ENCODE measurements at places on chromosomes 5 and 9.

DNA sequence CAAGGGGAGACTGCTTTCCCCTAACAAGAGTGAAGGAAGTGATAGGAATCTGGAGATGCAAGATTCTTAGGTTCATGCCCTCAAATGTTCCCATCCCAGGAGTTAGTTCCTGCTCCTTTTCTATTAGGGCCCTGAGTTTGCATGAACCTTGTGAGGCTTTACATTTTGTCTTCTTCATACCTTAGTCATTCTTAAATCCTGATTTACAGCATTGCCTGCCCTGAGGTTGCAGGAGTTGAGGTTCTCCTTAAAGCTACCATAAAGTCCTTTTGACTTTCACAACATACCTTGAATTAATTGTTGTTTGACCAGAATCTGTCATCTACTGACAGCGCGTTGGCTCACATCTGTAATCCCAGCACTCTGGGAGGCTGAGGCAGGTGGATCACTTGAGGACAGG is 151.5 kb upstream of the ABCA1 start:
- no peaks in the 10 kb centered on the region for H3K4me1 ChIP-seq
- H3K36me3 ChIP-seq = no peaks in the 10 kb centered on the region
- H3K27me3 ChIP-seq = no peaks in the 10 kb centered on the region
- H3K4me3 ChIP-seq = no peak overlapping the region
- no peak overlapping the region for H3K27ac ChIP-seq

DNA sequence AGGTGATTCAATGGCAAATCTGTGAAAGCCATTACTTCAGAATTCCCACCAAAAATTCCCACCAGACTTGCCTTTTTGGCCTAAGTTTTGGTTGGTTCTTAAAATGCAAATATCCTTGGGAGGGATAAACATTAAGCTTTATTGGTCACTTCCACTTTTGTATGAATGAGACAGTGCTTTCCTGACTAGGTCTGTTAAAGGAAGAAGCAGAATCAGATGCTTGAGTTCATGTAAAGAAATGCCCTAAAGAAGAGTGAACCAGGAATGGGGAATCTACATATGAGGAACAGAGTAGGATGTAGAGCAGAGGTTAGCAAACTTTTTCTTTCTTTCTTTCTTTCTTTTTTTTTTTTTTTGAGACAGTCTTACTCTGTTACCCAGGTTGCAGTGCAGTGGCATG is 129.3 kb downstream of the GCNT1 start:
- H3K27ac ChIP-seq = no peak overlapping the region
- H3K36me3 ChIP-seq = no peaks in the 10 kb centered on the region
- peaks cover 12% of the 10 kb centered on the region for H3K4me1 ChIP-seq
- no peaks in the 10 kb centered on the region for H3K27me3 ChIP-seq
- no peak for DNase-seq

DNA sequence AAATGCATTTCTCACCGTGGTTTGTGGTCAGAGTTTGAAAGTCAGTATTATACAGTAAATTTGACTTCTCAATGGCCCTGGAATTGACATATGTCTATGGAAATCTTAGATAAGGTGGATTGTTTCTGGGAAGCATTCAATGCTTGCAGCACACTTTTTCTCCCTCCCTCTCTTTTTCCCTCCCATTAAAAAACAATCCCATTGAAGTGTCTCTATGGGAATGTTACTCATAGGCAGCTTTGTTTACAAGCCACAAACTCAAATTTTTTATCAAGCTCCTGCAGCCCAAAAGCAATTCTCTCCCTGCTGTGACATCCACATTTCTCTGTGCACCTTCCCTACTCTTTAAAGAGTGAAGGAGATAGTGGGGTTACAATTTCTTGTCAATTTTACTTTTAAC is 292.1 kb downstream of the ARRDC3 start:
- no peaks in the 10 kb centered on the region for H3K27me3 ChIP-seq
- H3K27ac ChIP-seq = no peak overlapping the region
- no peaks in the 10 kb centered on the region for H3K36me3 ChIP-seq

GRCh38 chr5:173981185-173981761 is 7.7 kb upstream of the C5orf47 start:
- no peak overlapping the region for H3K4me3 ChIP-seq
- no peak for DNase-seq
- no peaks in the 10 kb centered on the region for H3K36me3 ChIP-seq
- H3K27me3 ChIP-seq = peaks cover 86% of the 10 kb centered on the region
- H3K4me1 ChIP-seq = no peaks in the 10 kb centered on the region
- H3K27ac ChIP-seq = no peak overlapping the region

DNA sequence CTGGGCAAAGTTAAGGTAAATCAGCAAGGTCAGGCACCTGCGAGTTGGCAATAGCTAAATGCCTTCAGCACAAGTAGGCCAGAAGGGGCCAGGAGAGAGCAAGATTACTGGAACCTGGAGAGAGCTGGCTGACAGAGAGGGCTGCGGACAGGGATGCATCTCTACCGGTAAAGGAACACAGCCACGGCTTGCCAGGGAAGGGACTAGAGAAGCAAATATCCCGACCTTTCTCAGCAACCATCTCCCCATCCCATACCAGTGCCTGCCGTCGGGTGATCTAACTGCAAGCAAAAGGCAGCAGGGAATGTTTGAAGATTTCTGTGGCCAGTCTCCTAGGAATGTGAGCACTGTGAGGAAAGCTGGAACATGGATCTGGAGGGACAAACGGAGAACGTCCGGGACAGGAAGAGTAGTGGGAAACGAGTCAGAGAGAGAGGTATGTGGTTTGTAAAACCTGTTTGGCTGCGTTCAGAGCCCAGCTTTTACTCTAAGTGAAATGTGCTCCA is 15.9 kb upstream of the ABLIM3 start:
- peaks cover 44% of the 10 kb centered on the region for H3K27me3 ChIP-seq
- no peaks in the 10 kb centered on the region for H3K36me3 ChIP-seq
- no peaks in the 10 kb centered on the region for H3K4me1 ChIP-seq
- H3K4me3 ChIP-seq = no peak overlapping the region

DNA sequence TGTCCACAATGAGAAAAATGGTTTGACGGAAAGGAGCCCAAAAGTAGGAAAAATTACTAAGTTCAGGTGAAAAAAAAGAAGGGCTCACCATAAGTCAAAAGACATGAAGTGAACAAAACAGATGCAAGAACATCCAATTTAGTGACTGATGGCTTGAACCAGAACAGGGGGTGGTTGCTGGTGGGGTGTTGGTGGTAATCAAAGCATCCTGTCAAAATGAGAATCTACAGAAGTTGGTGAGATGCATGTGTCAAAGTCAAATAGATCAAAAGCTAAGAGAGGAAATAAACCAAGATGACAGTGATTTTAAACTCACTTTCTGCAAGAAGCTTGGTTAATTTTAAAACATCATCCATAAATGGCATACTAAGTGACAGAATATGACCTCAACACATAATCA is 117.4 kb downstream of the MLLT3 start:
- H3K36me3 ChIP-seq = no peaks in the 10 kb centered on the region
- H3K4me3 ChIP-seq = no peak overlapping the region
- no peaks in the 10 kb centered on the region for H3K27me3 ChIP-seq
- peak overlapping the region; percentile 9 for H3K27ac ChIP-seq
- DNase-seq = peak; percentile 23

- peaks cover 9% of the 10 kb centered on the region for H3K27me3 ChIP-seq
- no peaks in the 10 kb centered on the region for H3K4me1 ChIP-seq
- H3K27ac ChIP-seq = no peak overlapping the region
- no peak for DNase-seq
These were observed 15.7 kb downstream of the IRGM start for GRCh38 chr5:150862070-150862469.

DNA sequence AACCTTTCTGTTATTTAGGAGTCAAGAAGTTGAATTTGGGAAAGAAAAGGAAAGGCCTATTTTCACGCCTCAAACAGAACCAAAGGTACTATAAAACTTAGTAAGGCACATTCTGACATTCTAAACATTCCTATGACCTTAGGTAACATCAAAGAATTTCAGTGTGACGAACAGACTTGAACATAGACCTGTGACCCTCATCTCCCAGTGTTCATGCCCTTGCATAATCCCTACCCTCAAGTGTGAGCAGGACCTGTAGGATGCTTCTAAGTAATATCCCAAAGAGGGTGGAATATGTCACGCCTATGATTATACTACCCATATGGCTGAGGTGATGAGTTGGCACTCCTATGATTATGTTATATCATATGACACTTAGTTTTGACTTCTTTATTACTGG is 540.9 kb downstream of the KIF4B start:
- H3K4me3 ChIP-seq = no peak overlapping the region
- no peaks in the 10 kb centered on the region for H3K36me3 ChIP-seq
- no peaks in the 10 kb centered on the region for H3K4me1 ChIP-seq
- H3K27ac ChIP-seq = no peak overlapping the region

GRCh38 chr5:36373527-36374086 is 71.9 kb upstream of the RANBP3L start:
- H3K27me3 ChIP-seq = peaks cover 11% of the 10 kb centered on the region

- H3K27ac ChIP-seq = peak overlapping the region; percentile 87
- no peak overlapping the region for H3K4me3 ChIP-seq
- no peaks in the 10 kb centered on the region for H3K27me3 ChIP-seq
- peaks cover 80% of the 10 kb centered on the region for H3K4me1 ChIP-seq
- no peak for DNase-seq
These were observed 32.2 kb upstream of the TNFAIP8 start for GRCh38 chr5:119323601-119324000.

DNA sequence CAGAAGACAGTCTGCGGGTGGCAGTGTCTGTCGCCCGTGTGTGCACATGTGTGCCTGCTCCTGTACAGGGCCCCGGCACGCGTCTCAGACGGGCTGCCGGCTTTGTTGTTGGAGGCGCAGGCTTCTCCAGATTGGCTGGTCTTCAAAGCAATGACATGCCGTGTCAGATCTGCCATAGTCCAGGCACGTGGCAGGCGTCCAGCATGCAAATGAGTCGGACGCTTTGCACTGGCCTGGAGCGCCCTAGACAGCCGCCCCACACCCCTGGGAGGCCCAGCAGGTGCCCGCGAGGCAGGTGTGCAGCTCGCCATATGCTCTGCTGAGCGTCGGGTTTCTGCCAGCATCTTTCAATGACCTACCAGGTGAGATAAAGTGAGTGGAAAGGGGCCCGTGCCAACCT is 71.5 kb downstream of the GADD45G start:
- DNase-seq = no peak
- H3K27ac ChIP-seq = no peak overlapping the region
- H3K4me3 ChIP-seq = no peak overlapping the region
- no peaks in the 10 kb centered on the region for H3K4me1 ChIP-seq
- peaks cover 13% of the 10 kb centered on the region for H3K27me3 ChIP-seq
- no peaks in the 10 kb centered on the region for H3K36me3 ChIP-seq

DNA sequence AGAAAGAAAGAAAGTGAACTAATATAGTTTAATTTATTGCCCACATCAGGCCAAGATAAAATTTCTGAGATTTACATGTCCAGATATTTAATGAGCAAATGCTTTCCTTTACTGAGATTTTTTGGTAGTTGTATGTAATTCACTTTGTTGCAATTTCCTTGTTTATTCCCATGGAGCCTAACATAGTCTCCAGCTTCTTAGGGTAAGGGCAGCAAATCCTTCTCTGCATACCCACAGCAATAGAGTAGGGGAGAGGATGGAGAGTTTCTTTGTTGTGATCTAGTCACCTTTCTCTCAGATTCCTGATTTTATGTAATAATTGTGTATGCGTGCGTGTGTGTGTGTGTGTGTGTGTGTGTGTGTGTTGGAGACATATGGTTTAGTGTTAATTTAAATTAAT is 51.6 kb upstream of the DPYSL3 start:
- no peaks in the 10 kb centered on the region for H3K4me1 ChIP-seq
- H3K27me3 ChIP-seq = peaks cover 15% of the 10 kb centered on the region
- H3K4me3 ChIP-seq = no peak overlapping the region
- H3K36me3 ChIP-seq = no peaks in the 10 kb centered on the region

GRCh38 chr9:12790883-12791282 is 16.1 kb downstream of the LURAP1L start:
- no peak for DNase-seq
- no peaks in the 10 kb centered on the region for H3K27me3 ChIP-seq
- no peaks in the 10 kb centered on the region for H3K36me3 ChIP-seq
- no peak overlapping the region for H3K4me3 ChIP-seq
- no peak overlapping the region for H3K27ac ChIP-seq
- no peaks in the 10 kb centered on the region for H3K4me1 ChIP-seq

Measured in effector memory CD8-positive, alpha-beta T cell (primary cell).